Endothelial cell of umbilical vein (primary cell): ENCODE measurements at places on chromosomes 2 and 18. TPM values are rescaled to one million over a fixed set of nuclear protein-coding genes. Genes with fewer than 3 reads are reported as not detected.

DNA sequence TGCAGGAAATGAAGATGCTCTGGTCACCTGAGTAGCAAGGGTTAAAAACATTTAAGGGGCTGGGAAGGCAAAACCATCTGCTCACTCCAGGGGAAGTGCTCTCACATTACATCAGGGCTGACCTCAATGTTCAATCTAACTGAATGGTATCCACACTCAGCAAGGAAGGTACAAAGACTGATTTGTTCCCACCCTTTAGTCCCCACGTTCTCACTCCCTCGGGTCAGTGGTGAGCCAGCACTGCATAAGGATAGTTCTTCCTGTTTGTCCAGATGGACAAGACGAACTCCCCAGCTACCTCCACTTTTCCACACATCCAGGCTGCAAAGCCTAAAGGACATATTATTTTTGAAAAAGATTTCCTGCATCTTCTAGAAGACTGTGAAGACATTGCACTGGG is 126.6 kb upstream of the SLC14A2 start:
- no peak for DNase-seq

The TUBB8B gene
- total RNA-seq, result 1.1 TPM in 1 of 2 replicates, not detected in the other

The BMP10 gene
- not detected in 2 replicates for total RNA-seq

DNA sequence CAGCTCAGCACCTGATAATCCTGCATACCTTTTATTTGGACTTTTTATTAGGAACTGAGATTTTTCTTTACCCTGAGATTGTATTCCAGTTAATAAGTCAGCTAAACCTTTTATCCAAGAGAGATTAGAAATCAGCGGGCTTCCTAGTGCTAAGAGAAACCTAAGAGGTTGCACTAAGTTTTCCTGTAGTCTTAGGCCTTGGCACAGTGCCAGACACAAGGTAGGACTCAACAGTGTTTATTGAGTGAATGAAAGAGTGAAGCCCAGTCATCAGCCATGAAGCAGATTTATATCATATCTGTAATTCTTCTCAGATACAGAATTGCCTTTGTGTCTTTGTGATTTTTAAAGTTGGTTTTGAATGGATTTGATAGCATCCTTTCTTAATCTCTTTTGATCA is 13.6 kb downstream of the OTX1 start:
- no peak for DNase-seq

- DNase-seq, result no peak
Observed at GRCh38 chr2:38605298-38605830, 2.6 kb upstream of the HNRNPLL start.
